Esophagus mucosa (tissue), 1 donor: ENCODE measurements at places on chromosomes 5 and 9. TPM values are rescaled to one million over a fixed set of nuclear protein-coding genes. Genes with fewer than 3 reads are reported as not detected.

DNA sequence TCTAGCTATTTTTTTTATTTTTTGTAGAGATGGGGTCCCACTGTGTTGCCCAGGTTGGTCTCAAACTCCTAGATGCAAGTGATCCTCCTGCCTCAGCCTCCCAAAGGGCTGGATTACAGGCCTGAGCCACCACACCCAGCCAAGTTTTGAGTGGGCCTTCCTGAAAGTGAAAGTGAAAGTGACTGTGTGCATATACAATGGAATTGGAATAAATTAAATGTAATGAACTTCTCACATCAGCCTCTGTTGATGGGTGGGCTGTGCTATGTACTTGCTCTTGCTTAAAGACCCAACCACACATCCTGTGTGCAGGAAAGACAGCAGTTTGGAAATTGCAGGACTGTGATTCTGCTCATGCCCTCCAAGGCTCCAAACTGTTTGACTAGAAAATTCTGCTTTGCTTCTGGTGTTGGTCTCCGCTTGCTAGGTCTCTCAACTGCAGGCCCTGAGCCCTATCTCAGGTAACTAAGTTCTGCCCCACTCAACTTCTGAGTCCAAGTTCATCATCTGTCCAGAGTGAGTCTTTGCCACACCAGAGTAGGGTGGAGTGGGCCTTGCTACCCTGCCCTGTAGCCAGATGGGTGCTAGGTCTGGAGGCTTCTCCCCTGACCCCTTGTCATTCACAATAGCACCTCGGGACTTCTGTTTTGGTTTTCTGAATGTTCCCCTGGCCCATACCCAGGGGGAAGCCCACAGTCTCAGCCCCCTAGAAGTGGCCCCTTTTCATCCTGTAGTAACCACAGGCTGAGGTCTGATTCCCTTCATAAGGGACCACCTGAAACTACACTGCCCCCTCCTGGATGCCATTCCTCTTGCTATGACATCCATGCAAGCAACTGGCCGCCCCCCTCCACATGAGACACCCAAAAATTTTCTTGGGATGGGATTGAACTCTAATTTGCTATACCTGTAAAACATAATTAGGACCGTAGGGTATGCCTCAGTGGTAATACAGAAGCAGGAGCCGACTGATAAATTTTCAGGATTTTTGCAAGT is 36.5 kb upstream of the RAD23B start:
- no peak for ATAC-seq

GRCh38 chr5:57937501-57938173 is 455.0 kb upstream of the ACTBL2 start:
- no peak for ATAC-seq

GRCh38 chr9:135330307-135330631 is 149.3 kb upstream of the PPP1R26 start:
- no peak for ATAC-seq

DNA sequence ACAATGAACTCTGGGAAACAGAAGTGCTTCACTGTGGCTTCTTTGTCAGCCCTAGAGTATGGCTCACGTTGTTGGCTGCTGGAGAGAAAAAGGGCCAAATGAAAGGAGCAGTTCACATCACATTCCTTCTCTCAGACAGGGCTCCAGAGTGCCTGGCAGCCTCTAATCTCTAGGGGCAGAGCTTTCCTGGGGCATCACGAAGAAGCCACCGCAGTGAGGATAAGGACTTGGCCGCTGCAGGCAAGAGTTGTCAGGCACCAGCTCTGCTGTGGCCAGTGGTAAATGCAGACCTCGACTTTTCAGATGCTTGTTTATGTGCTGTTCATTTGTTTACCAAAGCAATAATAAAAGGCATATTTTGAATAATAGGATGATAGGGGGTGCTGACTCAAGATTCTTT is 227.2 kb downstream of the ICE1 start:
- no peak for ATAC-seq

- ATAC-seq = no peak
These were observed 521.3 kb upstream of the ZNF608 start for GRCh38 chr5:125267636-125268248.

GRCh38 chr9:135602789-135603481 is 36.4 kb downstream of the GLT6D1 start:
- peak; percentile 41 for ATAC-seq

GRCh38 chr5:139571543-139571942 is 10.4 kb downstream of the UBE2D2 start:
- no peak for ATAC-seq

DNA sequence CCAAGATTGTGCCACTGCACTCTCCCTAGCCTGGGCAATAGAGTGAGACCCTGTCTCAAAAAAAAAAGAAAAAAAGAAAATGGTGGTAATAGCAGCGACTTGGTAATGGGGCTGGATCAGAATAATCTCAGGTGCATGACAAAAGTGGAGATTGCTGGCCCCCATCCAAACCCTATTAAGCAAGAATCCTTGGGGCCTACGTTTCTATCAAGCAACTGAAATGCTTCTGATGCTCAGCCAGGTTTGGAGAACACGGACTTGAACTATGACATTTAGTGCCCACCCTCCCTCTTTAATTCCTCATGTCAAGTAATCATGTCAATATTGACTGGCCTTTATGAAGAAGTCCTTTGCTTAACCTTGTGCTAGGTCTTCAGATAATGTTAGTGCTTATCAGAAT is 6.6 kb downstream of the C5orf52 start:
- no peak for ATAC-seq

- no peak for ATAC-seq
These were observed 86.2 kb downstream of the TTC39B start for GRCh38 chr9:15220658-15221318.

DNA sequence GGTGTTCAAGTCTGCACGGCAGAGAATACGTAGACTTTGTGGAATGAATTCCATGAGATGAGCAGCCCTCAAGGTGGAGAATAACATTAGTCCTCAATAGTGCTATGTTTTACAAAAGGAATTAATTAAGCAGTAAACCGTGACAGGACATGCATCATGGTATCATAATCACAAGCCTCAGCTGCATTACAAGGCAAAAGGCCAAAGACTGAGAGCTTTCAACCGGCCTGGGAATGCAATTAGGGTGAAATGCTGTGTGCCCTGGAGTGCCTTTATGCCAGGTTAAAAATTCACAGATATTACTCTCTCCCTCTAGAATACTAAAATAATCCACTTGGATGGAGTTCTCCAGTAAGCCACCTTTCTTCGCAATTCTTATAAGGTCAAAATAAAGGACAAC is 270.6 kb downstream of the MLLT3 start:
- ATAC-seq = peak; percentile 34

DNA sequence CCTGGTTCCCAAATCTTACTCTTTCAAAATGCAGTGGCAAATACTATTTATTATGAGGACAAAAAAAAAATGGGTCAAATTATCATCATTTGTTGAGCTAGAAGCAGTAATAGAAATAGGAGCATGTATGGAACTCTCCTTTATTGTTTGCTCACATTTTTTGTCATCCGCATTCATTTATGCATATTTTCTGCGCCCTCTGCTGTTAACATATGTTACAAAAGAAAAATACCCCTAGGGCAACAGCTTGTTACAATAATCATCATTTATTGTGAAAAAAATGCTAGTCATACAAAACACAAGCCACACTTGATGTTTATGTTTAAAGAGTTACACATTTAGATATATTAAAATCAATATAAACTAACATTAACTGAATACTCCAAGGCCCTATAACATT is 328.2 kb downstream of the TUSC1 start:
- ATAC-seq = no peak

DNA sequence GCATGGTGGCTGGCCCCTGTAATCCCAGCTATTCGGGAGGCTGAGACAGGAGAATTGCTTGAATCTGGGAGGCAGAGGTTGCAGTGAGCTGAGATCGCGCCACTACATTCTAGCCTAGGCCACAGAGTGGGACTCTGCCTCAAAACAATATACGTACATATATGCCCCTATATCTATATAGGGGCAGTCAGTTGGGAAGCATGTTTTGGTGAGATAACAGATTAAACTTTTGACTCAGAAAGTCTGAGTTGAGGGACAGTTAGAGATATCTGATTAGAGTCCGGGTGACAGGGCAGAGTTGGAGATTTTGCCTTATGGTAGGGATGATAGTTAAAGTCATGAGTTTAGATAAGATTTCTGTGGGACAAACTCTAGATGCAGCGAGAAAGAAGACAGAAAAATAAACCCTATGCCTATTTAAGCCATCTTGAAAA is 71.8 kb upstream of the ALDH1A1 start:
- no peak for ATAC-seq

DNA sequence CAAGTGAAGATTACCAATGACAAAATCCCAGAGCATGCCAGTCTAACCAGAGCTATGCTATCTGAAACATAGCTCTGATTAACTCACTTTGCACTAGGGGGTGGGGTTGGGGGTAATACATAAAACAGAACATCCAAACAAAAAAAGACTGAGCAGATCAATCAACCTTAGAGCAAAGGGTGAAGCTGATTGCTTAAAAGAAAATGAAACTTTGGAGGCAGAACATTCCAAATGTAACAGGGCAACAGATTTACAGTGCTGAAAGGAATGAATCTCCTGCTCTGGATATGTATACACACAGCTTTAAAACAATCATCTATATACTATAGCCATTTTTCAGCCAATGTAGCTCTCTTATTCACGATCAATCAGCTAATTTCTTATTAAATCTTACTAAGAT is 4.9 kb downstream of the IL6ST start:
- no peak for ATAC-seq

DNA sequence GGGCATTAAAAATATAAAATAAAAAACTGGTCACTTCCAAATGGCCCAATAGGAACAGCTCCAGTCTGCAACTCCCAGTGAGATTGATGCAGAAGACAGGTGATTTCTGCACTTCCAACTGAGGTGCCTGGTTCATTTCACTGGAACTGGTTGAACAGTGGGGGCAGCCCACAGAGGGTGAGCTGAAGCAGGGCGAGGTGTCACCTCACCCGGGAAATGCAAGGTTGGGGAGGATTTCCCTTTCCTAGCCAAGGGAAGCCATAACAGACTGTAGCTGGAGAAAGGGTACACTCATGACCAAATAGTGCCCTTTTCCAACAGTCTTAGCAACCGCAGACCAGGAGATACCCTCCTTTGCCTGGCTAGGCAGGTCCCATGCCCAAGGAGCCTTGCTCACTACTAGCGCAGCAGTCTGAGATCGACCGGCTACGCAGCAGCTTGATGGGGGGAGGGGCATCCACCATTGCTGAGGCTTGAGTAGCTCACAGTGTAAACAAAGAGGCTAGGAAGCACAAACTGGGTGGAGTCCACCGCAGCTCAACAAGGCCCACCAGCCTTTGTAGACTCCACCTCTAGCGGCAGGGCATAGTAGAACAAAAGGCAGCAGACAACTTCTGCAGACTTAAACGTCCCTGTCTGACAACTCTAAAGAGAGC is 12.7 kb downstream of the RLN1 start:
- no peak for ATAC-seq

GRCh38 chr5:168844016-168844921 is 265.1 kb upstream of the PANK3 start:
- ATAC-seq = no peak

DNA sequence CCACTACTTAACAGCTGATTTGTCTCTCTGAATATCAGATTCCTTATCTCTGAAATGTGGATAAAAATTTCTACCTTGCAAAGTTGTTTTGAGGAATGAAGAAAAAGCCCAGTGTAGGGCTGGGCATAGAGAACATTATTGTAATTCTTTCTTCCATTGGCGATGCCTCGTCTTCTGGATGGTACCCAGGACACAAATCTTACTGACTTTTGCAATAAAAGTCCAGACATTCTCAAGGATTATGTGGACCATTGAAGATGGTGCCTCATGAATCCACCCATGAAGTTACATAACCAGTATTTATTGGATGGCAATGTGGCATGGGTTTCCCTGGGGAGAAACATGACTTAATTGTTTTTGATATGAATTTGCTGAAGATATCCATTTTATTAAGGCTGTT is 33.1 kb downstream of the NNT start:
- no peak for ATAC-seq

GRCh38 chr5:71658916-71659662 is 60.0 kb upstream of the CARTPT start:
- ATAC-seq = no peak

DNA sequence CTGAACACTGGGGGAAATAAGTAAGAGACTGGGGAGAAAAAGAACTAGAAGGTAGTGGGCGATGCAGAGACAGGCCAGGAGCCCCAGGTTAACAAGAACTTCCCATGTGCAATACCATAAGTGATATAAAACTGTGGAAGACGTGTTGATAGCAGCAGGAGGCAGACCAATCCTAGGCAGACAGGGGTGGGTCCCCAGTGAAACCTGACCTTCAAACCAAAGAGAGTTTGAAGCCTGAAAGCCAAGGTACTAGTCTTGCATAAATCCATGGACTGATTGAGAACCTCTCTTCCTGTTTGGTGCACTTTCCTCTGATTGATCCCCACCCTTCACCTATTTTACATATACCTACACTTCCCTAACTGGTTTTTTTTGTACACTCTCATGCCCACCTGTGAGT is 15.2 kb upstream of the HEXB start:
- ATAC-seq = no peak

DNA sequence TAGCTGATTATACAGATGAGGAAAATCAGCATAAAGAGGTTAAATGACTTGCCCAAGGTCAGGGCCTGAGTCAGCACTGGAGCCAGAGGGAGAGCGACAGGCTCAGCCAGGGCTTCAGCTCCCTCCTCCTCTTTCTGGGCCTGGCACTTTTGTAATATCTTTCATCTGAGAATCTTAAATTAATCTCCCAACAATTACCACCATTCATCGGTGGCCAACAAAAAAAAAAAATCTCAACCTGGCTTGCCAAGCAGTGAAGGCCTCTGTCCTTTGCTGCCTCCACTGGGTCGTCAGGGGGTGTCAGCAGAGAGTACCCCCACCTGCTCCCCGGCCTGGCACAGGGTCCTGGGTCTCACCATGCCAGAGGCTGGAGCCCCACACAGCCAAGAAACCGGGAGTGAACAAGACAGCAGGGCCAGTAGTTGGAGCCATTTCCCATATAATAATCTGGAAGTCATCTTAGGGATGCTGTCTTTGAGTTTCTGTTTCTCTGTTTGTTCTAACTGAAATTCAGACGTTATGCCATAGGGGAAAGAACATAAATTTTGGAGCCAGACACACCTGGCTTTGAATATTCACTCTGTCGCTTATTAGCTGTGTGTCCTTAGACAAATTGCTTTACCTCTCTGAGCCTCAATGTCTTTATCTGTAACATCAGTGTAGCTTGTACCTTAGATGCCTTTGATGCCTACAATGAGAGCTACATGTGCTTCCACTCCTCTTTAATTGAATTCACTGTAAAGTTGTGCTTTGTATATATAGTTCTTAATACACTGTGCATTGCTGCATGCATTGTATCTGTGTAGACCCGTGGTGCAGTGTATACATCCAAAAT is 299.9 kb upstream of the MSX2 start:
- no peak for ATAC-seq

GRCh38 chr9:110452227-110452801 is 114.7 kb upstream of the TXNDC8 start:
- no peak for ATAC-seq

The GPRIN1 gene
- 1.9 TPM for total RNA-seq

The FOXD4L5 gene
- total RNA-seq = not detected

The LCN15 gene
- not detected for total RNA-seq

The DMRT3 gene
- not detected for total RNA-seq

The SLC6A3 gene
- 0.16 TPM for total RNA-seq

The PCDHGB1 gene
- total RNA-seq = 0.92 TPM

The CRB2 gene
- not detected for total RNA-seq

The BAAT gene
- total RNA-seq = 0.08 TPM

The SLC2A8 gene
- 9.0 TPM for total RNA-seq

The TMEM8B gene
- 1.7 TPM for total RNA-seq
